ENCODE measurements at places on chromosomes 12 and 14. TPM values are rescaled to one million over a fixed set of nuclear protein-coding genes. Genes with fewer than 3 reads are reported as not detected.

TSPAN9 gene
- 0.56 TPM for total RNA-seq

ZDHHC22 gene
- total RNA-seq, result not detected

NPAS3 gene
- total RNA-seq, result not detected

ACVRL1 gene
- total RNA-seq, result 0.16 TPM

ARHGAP9 gene
- 243 TPM for total RNA-seq

PIWIL1 gene
- not detected for total RNA-seq

- DNase-seq, result no peak
Observed at GRCh38 chr12:117580718-117581062, 219.3 kb upstream of the NOS1 start.

DNA sequence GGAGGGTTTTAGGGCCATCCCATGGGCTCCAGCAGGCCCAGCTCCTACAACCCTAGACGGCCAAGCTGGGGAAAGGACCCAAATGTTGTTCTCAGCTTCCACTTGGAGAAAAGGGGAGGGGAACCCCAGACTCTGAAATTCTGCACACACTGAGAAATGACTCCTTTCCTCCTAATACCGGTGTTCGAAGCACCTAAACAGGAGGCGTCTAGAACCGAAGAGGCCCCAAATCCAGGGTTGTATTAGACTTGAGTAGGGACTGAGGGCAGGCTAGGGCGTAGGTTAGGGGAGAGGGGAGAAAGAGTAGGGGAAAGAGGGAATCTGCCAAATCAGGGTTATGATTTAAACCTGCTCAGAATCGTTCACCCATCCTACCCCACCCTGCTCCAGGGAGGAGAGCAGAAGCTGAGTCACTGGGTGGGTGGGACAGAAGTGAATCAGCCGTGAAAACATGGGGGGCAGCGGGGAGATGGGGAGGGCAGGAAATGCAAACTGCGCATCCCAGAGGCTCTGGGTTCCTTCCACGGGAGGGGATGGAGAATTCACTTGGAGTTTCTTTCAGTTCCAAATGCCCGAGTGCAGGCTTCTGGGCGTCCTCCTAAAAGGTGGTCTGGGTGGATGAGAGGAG is 1.0 kb downstream of the IGFBP6 start:
- no peak for DNase-seq

GRCh38 chr12:122499991-122500684 is 594 bp downstream of the ZCCHC8 start:
- DNase-seq, result peak; percentile 27

DNA sequence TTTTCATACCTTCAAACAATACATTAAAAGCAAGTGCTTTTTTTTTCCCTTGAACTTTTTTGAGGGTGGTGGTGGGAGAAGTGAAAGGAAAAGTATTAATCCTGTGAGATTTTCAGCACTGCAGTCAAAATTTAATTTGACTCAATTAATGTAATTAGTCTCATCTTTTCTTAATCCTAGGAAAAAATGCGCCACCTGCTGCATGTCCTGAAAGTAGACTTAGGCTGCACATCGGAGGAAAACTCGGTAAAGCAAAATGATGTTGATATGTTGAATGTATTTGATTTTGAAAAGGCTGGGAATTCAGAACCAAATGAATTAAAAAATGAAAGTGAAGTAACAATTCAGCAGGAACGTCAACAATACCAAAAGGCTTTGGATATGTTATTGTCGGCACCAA is 52.2 kb downstream of the SPATA7 start:
- peak; percentile 2 for DNase-seq

- DNase-seq, result no peak
Observed at GRCh38 chr12:2633825-2634200, 161.0 kb upstream of the FKBP4 start.

- DNase-seq, result no peak
Observed at GRCh38 chr12:104809251-104809650, 148.8 kb downstream of the SLC41A2 start.

- DNase-seq, result no peak
Observed at GRCh38 chr12:104505095-104505818, 48.5 kb downstream of the CHST11 start.

GRCh38 chr14:44135972-44136371 is 371.1 kb downstream of the FSCB start:
- DNase-seq, result no peak

DNA sequence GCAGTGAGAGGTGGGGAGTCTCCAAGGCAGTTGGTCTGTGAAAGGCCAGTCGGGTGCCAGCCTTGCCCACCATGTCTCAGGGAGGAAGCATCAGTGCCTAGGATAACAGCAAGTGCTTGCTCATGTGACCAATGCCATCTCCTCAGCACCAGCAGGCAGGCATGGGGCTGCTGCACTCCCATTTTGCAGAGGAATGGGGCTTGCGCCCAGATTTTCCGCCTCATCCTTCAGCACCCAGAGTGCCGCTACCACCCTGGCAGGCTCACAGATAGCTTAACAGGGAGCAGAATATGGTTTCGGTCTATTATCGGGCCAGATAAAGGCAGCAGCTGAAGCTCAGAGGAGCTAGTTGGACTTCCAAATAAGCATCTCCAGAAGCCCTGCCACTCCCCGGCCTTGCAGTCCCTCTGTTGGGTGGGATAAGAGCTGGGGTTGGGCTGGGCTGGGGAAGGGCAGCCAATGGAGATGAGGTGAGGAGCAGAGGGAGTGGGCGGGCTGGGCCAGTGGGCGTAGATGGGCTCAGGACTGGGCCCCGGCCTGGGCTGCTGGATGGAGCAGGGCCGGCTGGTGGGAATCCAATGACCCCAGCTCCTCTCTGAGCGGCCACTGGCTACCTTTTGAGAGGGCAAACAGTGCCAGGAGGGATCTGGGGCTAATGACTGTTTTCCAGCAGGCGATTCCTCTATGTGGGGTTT is 8.4 kb upstream of the KRT80 start:
- no peak for DNase-seq

DNA sequence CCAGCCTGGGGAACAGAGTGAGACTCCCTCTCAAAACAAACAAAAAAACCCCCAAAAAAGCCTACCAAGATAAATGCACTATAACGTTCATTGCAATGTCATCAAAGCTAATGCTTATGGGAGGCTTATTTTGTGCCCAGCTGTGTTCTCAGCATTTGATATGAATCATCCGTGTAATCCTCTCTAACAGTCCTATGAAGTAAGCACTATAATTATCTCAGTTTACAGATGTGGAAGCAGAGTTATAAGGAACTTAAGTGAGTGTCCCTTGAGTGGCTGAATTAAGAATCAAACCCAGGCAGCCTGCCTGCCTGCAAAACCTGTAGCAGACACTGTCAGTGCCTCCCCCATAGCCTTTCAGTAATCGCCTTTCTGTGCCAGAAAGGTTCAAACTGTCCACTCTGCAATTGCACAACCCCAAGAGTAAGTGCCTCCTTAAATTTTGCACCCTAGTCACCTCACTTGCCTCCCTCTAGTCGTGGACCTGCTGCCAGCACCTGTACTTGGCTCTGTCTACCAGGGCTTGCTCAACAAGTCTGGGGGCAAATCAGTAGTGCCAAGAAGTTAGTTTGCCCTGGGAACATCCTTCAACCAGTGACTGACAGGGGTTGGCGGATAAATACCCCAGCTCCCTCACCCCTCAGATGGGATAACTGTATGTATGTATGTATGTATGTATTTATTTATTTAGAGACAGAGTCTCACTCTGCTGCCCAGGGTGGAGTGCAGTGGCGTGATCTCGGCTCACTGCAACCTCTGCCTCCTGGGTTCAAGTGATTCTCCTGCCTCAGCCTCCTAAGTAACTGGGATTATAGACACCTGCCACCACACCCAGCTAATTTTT is 23.8 kb upstream of the PPP1CC start:
- DNase-seq, result no peak

DNA sequence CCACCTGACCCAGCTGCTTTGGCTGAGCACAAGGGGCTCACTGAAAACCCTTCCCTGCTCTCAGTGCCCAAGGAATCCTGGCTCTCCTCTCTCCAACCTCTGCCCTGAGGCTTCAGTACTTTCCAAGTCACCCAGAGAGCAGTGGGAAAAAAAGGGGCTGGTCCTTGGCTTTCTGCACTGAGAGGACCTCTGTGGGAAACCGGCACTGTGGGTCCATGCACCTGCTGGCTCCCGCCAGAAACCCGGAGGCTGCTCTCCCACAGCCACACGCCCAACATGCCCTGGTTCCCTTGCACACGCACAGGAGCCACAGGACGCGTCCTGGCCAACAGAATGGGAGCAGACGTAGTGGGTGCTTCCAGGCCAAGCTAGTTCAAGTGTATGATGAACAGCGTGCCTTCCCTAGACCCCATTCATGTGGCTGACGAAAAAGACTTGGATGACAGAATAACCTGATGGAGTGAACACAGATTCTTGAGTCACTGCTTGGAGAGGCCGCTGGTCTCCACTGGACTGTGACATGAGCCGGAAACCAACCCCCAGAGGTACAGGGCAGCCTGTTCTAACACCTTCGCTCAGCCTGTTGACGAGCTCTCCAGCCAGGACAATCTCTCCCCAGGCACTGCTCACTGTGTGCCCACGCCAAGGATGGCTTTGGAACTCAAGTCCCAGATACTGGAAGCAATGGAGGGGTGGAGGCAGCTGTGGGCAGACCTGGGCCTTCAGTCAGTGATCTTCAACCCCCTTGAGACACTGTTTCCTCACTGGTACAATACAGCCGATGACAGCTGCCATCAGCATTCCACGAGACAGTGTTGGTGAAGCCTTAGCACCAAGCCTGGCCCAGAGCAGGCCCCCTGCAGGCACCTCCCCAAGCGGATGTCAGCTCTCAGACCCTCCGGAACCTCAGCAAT is 87.7 kb downstream of the ITPK1 start:
- DNase-seq, result no peak
